ENCODE measurements at places on chromosomes 4 and X.

DNA sequence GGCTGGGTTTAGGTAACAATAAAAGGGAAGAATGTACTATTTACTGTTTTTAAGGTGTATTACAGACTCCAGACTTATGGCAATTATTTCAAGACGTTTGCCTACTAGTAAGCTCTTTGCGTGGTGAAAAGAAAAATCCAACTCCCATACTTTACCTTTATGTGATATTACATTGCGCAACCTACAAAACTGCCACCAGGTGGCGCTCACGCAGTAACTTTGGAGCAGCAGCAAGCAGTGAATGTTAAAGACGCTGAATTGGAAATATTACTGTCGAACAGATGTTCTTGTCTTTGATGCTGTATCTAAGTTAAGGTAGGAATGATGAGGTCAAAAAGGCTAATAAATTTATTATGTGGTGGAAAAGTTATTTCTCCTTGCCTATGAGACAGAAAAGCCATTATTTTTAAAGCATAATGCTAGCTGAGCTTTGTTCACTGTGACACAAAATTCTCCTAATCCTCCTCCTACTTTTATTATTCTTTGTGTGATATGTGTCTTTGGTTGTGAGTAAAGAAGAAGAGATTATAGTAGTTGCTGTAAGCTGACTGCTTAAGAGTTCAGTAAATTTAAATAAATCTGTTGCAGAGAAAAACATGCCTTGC is 1099.8 kb upstream of the TENM3 start:
- DNase-seq: peak; percentile 40

DNA sequence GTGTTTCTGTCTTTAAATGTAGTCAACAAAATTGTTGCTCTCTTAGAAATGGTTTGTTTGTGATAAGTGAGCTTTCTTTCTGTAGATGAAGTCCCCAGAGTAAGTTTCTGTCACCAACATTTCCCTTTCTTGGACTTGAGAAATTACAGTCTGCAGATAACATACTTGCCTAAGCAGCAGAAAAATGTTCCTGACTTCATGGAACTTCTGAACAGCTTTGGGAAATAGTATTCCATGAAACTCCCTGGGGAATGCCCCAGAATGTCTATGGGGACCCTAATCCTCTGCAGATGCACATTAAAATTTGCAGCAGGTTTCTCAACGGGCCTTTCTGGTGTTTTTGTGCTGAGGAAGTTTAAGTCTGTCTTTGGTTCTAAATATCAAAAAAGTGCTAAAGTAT is 38.6 kb upstream of the NEIL3 start:
- DNase-seq: peak; percentile 48

DNA sequence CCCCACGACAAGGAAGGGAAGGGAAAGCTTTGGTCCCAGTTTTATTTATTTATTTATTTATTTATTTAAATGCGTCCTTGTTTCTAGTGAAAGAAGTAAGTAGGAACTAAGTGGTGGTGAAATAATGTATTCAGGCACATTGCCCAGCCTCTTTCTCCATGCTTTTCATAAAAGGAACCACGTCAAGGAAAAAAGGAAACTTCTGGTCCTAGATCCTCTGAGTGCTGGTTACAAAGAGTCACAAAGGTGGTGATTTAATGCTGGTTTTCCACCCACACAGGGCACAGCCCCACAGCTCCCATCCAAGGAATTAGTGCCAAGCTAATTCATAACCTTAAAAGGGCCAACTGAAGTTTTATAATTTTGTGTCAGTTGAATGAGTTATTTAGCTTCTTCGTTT is 206.6 kb upstream of the GYPA start:
- no peak for DNase-seq

DNA sequence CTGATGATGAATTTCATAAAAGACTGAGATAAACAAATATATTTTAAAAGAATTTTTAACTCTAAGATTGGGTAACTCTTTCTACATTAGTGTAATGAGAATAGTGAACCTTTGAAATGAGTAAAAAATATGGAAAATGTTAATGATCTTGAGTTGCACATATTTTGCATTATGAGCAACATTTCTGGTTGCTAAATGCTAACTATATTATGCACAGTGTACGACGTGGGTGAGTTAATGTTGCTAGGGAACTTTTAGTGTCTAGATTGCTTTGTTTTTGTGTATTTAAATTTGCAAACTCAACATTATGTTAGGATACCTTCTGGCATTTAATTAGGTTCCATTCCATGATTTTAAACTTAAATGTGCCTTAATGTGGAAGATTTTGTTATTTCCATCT is 612.9 kb upstream of the GALNT7 start:
- no peak for DNase-seq

- DNase-seq: no peak
Measured at GRCh38 chr4:39655876-39656275, 17.2 kb upstream of the SMIM14 start.

DNA sequence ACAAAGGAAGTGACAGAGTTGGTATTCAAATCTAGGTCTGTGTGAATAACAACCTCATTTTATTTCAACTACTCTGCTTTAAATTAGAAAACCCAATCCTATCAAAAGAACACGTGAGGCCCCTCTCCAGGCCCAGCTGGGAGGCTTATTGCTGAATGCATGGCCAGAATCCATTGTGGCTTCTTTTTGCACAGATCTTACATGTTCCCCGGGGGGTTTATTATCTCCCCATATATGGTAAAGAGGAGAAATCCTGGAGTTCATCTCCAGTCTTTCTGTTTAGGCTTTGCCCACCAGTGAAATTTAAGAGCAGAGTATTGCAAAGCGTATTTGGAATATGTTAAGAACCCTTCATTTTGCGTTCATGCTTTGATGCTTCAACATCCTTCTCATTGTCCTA is 655.6 kb downstream of the IL1RAPL1 start:
- no peak for DNase-seq

- DNase-seq: no peak
Measured at GRCh38 chrX:48578661-48579128, 4.4 kb downstream of the RBM3 start.

DNA sequence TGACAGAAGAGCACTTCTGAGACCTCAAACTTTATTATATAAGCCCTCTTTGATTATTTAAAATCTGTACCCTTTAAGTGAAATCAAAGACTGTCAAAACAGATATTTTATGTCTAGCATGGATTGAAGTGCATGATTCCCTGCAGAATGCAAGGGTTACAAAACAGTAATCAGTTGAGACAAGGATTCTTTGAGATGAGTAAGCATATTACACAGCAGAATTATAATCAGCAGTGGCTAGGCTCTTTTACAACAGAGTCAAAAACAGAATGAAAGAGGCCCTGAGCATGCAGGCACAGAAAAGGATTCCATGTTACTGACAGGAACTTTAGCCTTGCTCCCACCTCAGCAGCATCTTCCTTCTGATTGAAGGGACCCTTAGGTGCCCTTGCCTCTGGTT is 487.9 kb upstream of the GALNT7 start:
- no peak for DNase-seq

- peak; percentile 48 for DNase-seq
Measured at GRCh38 chrX:154398668-154399526, 720 bp downstream of the RPL10 start.

DNA sequence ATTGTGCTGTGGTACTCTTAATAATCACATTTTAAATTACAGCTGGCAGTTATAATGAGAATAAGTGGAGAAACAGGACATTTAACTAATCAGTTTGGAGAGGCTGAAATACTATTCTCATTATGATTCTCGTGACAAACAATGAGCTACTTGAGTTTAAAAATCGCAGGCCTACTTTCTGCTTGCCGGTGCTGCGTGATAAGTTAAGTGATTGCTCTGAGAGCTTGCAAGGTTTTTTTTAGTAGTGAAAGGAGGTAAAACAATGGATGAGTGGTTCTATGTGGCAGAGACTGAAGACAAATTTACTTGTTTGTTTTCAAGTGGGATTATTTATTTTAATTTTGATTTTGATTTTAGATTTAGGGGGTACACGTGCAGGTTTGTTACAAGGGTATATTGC is 114.0 kb downstream of the RAPGEF2 start:
- DNase-seq: no peak

DNA sequence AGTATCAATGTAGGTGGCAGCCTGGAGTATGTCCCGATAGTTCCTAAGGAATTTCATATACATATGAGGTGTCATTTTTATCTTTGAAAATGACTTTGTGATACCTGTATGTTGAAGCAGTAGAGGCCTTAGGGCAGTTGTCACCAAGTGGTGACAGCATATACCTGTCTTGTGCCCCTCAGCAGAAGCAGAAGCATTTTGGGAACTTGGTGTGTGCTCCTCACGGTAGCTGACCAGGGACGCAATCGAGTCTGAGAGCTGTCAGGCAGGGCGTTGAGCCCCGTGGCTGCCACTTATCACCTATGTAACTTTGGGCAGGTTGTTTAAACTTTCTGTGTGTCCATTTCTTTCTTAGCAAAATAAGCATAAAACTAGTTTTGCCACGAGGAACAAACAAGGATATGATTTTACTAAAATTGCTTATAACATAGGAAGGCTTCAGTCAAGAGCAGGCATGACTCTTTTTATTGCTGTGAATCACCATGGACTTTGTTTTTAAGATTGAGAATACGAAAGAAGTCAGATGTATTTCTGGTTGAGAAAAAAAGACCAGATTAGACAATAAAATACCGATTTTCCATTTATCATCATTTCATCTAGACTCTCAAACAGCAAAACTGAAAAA is 161.5 kb downstream of the CPE start:
- no peak for DNase-seq

GRCh38 chr4:23113104-23113503 is 420.4 kb downstream of the GBA3 start:
- DNase-seq: no peak

GRCh38 chrX:40644821-40645358 is 2.5 kb downstream of the CXorf38 start:
- no peak for DNase-seq

- no peak for DNase-seq
Measured at GRCh38 chr4:156578005-156578404, 393.6 kb downstream of the PDGFC start.

GRCh38 chr4:48203819-48204218 is 65.8 kb downstream of the TEC start:
- DNase-seq: no peak

- DNase-seq: no peak
Measured at GRCh38 chrX:120457766-120458180, 11.3 kb downstream of the LAMP2 start.

DNA sequence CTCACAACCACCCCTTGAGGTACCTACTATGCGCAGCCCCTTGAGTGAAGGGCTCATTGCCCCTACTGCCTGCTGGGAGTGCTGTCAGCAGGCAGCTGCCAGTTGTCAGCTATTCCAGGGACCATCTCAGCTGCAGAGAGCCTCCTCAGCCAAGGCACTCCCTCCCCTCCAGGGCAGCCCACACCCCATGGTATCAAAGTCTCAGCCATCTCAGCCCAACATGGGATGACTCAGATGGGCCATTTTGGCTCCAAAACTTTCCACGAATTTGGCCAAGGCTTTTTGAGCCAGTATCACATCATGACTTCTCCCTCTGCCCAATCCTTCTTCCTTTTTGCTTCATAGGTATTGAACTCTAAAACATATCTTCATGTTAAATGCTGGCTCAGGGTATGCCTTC is 61.4 kb upstream of the MAP3K15 start:
- no peak for DNase-seq

DNA sequence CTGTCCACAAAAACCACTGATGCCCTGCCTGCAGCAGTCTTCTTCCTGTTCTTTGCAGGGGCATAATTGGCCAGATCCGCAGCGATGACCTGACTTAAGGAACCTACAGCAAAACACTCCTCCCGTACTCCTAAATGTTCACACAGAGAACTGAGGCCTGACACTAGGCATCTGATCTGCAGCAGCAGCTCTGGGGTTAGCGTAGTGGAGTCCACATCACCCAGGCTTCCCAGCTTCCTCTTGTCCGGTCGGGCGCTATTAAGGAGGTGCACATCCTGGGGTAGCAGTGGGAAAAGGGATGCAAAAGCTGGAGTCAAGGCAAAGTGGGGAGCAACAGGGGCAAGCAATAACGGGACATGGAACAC is 758 bp downstream of the SCFD2 start:
- DNase-seq: no peak

GRCh38 chr4:675980-676870 is 1.9 kb downstream of the MYL5 start:
- DNase-seq: no peak

- DNase-seq: no peak
Measured at GRCh38 chr4:172514011-172514410, 654.6 kb upstream of the GALNT7 start.

- no peak for DNase-seq
Measured at GRCh38 chrX:125093852-125094251, 225.8 kb upstream of the TEX13C start.

Data from SK-N-MC (cell line).